ENCODE measurements at places on chromosomes 7 and 10.
A peak's percentile ranks its signal among the peaks of the same experiment; 100 is the strongest.

DNA sequence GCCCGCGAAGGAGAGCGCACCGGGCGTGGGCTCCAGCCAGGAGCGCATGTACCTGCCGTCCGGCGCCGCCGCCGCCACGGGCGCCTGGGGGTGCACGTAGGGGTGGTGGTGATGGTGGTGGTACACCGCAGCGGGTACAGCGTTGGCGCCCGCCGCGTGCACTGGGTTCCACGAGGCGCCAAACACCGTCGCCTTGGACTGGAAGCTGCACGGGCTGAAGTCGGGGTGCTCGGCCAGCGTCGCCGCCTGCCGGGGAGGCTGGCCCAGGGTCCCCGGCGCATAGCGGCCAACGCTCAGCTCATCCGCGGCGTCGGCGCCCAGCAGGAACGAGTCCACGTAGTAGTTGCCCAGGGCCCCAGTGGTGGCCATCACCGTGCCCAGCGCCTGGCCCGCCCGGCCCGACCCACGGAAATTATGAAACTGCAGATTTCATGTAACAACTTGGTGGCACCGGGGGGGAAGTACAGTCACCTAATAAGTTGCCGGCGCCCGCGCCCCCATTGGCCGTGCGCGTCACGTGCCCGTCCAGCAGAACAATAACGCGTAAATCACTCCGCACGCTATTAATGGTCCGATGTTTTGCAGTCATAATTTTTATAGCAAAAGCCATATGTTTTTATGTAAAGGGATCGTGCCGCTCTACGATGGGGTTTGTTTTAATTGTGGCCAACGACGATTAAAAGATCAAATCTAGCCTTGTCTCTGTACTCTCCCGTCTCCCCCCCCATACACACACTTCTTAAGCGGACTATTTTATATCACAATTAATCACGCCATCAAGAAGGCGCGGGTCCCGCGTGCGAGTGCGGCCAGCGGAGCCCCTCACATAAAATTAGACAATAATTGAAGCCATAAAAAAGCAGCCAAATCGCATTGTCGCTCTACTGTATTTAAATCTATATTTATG, at the start of gene HOXA9:
Gene HOXA9, minus strand, starts transcription at position 449 of the 907 bp plus-strand sequence. Its CDS starts 80 bp downstream, at position 369.
- DNase-seq = no peak

DNA sequence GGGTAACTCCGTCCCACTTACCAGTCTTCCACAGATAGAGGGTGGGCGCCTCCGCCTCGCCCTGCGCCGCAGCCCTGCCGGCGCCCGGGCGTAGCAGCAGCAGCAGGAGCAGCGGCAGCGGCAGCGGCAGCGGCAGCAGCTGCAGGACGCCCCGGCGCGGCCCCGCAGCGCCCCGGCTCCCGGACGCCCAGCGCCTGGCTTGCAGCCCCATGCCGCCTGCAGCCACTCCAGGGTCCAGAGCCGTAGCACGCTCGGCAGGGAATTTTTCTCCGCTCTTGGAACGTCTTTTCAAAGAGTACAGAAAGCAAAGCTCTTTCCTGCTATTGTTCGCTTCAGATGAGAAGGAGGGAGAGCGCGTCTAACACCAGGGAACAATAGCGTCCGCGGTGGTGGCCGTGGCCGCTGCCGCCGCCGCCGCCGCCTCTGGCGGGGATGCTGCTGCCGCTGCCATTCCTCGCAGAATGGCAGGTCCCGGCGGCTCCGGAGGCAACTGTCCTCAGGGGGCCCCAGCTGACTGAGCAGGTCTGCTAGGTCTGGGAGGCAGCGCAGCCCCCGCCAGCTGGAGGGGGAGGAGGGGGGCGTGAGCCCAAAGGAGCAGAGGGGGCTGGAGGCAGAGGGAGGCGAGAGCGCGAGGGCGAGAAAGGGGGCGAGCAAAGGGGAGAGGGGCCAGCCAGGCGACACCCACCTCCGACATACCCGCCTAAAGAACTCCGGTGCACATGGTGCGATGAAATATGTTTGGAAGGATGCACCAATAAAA, at the start of gene THSD7A:
Gene THSD7A, minus strand, starts transcription at position 463 of the 760 bp plus-strand sequence. Its CDS starts 252 bp downstream, at position 211.
- DNase-seq = peak; percentile 11

DNA sequence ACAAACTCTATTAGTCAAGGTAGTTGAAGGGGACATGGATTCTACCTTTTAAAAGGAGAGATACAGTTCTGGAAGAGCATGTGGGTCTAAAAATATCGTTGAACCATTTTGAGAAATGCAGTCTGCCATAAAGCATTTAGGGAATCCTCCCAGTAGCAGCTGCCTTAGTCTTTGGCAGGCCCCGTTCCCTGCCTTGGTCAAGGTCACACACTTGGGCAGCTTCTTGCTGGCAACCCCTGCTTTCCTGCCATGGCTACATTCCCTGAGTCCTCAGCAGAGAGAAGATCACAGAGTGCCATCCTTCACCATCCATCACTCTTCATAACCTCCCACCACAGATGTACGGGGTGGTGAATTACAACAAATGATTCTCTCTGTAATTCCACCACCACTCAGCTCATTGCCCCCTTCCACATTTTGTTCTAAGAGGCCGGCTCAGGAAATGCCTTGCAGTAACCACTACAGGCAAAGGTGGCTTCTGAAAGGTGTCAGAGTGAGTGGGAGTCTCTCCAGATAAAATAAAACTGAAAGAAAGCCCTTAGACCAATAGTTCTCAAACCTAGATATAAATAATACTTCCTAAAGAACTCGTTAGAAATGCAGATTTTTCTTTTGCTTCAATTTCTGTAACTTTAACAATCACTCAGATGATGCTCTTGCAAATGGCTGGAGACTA, 121.4 kb upstream of the STK17A start:
- no peak for DNase-seq

DNA sequence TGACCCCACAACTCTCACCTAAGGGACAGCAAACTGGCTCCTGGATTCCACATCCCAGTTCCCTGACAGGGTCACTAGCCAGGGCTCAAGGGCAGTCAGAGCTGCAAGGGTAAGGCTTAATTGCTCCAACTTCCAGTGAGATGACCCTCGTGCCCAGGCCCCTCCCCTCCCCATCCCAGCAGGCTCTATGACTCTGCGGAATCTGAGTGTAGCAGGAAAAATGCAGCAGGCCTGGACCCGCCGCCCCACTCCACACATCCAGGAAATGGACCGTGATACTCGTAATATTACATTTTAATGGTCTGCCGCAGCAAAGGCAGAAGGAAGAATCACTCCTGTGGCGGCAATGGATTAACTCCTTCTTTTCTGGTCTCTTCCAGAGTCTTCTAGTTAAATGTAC, 91.7 kb upstream of the CHST15 start:
- no peak for DNase-seq

DNA sequence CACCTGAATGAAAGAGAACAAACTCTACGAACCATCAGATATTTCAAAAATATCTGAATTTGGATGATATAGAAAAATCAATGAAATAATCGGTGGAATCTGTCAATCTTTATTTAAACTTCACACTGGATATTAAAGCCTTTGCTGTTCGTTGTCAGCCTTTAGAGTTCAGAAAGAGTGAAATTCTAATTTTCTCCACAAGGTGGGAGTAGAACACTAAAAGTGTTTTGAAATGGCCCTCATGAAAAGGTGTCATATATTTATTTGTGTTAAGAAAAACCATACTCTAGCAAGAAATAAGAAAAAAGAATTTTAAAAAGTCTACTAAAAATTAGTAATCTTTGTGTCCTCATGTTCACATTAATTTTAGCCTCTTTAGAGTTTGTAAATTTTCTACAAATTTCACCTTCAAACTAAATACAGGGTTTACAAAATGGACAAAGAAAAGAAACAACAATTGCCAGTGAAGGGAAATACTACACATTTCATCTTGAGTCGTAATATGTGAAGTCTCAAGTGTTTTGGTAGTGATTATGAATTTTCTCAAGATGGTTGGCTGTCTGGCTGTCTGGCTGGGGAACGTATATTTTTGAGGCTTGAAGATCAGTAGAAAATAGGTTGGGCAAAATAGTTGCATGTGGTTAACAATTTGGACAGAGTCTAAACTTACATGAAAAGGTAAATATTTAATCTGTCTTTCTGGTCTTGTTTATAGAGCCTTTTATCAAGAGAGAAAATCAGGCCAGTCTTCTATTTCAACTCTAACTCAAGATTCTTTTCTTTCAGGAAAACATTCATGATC, 43.7 kb downstream of the DNAJB9 start:
- no peak for DNase-seq

DNA sequence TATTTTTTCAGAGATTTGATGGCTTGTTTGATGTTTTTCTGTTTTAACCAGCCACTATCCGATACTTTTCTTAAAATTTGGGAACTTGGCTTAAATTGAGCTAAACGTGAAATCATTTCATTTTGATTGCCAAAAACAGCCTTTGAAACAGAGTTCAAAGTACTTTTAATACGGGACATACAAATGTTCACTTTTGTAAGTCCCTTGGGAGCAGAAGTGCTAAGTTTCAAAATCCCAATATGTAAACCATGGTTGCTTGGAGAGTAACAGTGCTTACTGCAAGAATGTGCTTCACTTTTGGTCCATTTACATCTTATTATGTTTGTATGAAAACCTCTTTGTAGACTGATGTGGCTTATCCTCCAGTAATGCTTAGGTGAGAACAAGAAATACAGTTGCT, 10.9 kb downstream of the PNPLA8 start:
- no peak for DNase-seq

DNA sequence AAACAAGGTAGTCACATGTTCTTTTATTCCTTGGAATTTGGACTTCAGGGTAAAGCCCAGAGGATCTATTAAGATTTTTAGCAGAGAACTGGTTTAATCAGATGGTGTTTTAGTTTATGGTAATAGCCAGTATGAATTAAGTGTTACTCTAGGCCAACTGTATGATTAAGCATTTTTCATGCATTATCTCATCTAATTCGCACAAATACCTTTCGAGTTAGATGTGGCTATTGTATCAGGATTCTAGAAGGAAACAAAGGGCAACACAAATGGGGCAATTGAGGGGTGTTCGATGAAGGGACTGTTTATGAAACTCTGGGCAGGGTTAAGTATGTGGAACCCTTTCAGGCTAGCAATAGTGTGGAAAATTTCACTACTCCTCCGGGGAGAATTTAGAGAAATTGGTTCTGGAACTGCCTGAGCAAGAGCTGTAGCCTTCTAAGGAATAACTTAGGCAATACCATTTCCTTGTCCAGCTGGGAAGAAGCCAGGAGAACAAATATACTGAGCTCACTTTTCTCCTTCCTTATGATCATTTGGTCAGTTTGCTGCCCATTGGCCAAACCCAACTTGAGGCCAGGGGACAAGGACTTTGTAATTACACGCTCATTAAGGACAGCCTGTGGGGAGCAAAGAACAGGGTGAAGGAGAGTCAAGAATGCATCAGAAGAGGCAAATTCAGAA, 319.0 kb upstream of the FZD1 start:
- DNase-seq = no peak

DNA sequence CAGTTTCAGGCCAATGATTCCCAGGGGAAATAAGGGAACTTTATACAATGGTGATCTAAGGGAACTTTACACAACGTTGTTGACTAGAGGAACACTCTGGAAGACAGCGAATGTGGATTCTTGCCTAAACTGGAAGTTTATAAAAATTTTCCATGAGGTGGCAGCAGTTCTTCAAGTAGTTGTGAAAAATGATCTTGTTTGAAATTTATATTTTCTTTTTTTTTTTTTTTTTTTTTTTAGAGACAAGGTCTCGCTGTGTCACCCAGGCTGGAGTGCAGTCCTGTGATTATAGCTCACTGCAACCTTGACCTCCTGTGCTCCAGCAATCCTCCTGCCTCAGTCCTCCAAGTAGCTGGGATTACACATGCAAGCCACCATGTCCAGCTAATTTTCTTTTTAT, 32.1 kb upstream of the GTF2I start:
- no peak for DNase-seq

DNA sequence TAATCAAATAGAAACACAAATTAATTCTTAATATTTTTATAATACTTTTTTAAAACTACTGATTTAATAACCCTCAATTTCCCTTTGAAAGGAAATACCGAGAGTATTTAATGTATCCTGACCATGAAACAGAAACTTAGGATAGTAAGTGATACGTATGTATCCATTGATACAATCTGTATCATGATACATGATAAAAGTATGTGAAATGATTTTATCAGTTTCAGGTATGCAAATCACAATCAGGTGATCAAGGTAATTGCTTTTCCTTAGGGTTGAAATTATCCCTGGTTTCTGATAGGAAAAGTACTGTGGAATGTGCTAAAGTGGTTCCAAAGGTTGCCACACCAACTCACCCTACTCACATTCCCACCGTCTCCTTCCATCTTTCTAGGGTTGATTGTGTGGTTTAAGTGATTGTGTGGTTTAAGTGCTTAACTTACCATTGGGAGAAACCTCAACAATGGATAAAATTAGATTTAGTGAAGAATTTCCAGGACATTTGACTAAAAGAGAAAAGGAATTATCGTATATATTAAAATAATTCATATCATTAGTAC, 138.3 kb downstream of the LRRN3 start:
- no peak for DNase-seq

GRCh38 chr7:158277219-158278141, 310.1 kb downstream of the PTPRN2 start:
- no peak for DNase-seq

DNA sequence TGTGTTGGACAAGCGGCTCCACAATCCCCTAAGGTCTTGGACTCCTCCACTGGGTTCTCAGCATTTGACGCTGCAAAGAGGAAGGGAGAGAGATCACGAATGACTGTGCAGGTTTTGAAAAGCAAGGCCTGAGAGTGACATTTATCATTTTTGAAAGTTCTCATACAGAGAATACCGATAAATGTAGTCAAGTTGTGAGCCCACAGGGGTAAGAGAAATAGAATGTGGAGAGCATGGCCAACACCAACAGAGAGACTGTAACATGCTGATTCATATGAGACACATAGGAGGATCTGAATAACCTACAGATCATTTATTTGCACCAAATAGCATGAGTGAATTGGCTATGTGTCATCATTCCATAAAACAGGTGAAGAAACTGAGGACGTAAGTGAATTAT, 230.5 kb upstream of the MBL2 start:
- DNase-seq = no peak

DNA sequence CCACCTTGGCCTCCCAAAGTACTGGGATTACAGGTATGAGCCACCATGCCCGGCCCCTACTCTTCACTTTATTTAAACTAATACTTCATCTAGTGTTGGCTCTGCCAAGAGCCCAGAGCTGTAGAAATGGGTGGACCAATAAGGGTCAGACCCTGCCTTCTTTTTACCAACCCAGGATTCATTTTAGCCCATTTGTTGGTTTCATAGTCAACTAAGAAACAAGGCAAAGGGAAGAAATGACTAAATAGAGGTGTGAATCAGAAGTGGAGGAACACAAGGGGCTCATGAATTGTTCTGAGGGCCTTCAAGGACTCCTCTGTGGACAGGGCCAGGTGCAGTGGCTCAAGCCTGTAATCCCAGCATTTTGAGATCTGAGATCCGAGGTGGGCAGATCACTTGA, 1.1 kb downstream of the ANKRD2 start:
- no peak for DNase-seq

DNA sequence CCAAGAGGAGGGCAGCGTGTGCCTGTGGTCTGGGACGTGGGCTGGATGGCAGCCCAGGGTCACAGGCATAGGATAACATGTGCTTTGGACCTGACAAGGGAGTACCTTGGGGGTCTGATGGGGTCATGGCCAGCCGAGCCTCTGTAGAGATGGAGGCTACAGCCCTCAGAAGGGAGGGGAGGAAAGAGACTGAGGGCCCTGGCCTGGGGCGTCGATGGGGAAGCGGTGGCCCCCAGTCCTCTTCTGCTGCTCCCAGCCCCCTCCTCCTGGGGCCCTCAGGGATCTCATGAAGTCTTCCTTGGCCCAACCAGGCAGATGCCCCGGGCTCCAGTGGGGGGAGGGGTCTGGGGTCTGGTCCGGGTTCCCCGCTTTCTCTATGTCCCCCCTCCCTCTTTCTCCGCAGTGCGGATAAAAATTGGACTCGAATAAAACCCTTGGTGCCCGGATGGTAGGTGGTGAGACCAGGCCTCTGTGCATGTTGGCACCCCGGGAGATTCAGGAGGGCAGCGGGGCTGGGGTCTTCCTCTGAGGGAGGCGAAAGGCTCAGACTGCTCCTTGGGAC, 15.6 kb upstream of the HSPB1 start:
- no peak for DNase-seq
